Activated CD4-positive, CD25-positive, alpha-beta regulatory T cell (primary cell): ENCODE measurements at places on chromosomes 16 and 17.

GRCh38 chr16:51825779-51826178 lies 674.7 kb upstream of the SALL1 start:
- no peak for DNase-seq

DNA sequence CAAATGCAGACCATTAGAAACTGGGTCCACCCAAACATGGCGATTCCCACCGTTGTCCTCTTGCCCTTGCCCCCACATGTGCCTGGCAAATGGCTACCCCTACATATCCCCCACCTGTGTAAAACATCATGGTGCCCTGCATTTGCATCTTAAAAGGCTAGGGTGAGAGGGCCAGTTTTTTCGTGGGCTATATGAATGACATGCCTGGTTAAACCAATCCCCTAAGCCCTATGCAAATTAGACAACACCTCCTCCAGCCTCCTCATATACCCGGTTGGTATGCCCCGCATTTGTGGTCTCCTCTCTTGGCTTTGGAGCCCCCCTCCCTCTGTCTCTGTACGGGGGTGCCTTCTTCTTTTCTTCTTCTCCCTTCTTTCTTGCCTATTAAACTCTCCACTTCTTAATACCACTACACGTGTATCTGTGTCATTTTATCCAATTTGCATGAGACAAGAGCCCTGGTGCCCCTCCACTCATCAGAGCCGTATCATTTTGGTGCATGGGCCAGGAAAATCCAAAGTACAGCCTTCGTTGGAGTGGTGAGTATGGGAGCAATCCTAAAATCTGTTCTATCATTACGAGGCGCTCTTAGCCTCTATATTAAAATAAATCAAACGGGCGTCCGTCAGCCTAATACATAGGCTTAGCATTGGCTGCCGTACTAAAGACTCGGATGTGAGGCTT lies 30.1 kb downstream of the QPRT start:
- DNase-seq = no peak

DNA sequence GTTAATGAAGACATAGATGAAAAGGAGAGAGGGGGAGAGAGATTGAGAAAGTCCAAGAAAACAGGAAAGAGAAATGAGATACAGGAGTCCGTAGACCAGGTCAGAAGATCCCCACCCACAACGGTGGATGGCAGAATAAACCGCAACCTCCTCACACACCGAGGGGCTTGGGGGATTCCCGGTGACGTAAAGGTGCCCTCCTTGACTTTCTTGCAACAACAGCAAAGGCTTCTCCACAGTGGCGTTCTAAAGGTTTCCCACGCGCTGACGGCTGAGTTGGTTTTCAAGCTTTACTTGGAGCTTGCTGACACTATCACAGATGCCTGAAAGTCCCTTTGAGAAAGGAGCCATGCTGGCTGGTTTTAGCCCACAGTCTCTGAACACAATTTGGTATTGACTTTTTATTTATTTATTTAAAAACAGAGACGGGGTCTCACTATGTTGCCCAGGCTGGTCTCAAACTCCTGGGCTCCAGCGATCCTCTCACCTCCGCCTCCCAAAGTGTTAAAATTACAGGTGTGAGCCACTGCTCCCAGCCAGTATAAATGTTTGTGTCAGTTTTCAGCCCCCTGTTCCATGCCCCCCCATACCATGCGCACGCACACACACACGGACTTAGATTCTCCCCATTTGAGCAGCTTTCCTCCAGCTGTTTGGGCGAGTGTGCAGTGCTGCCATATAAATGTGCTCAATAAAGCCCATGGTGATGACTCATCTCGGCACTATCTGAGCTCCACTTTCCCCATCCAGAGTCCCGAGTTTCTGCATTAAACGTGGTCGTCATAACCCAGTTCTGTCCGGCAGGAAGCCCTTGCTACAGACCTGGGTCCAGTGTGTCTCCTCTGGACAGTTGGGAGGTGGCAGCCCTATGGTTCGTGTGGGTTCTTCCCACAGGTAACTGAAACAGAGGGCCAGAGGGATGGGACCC lies 33.0 kb upstream of the SEC14L1 start:
- peak; percentile 22 for DNase-seq

GRCh38 chr17:34312080-34312479 lies 7.2 kb upstream of the CCL8 start:
- no peak for DNase-seq

DNA sequence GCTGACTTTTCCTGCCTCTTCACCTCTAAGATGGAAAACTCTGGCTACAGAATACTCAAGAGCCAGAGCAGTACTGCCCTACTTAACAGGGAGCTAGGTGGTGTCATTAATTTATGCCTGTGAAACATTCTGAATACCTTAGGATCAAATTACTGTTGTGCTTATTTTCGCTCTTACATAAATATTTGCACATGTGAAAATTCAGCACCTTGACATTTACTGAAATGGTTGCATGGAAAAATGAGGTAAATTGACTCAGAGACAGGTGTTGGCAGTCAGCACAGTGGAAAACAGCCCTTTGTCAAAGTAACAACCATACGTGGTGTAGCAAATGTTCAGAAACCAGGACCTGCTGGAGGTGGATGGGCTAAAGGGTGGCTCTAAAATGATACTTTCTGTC lies 193.6 kb downstream of the CDH8 start:
- no peak for DNase-seq

DNA sequence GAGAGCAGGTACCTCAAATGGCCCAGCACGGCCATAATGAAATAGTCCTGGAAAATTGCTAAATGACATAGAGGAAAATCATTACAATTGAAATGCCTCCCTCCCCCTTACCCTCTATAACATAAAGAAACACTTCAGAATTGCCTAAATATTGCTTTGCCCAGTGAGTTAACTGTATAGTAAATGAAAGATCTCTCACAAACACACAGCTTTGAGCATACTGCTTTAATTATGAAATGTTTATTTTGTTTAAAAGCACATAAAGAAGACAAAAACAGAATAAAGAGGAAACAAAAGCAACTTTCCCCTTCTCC lies 9.3 kb upstream of the ADAMTS18 start:
- no peak for DNase-seq

DNA sequence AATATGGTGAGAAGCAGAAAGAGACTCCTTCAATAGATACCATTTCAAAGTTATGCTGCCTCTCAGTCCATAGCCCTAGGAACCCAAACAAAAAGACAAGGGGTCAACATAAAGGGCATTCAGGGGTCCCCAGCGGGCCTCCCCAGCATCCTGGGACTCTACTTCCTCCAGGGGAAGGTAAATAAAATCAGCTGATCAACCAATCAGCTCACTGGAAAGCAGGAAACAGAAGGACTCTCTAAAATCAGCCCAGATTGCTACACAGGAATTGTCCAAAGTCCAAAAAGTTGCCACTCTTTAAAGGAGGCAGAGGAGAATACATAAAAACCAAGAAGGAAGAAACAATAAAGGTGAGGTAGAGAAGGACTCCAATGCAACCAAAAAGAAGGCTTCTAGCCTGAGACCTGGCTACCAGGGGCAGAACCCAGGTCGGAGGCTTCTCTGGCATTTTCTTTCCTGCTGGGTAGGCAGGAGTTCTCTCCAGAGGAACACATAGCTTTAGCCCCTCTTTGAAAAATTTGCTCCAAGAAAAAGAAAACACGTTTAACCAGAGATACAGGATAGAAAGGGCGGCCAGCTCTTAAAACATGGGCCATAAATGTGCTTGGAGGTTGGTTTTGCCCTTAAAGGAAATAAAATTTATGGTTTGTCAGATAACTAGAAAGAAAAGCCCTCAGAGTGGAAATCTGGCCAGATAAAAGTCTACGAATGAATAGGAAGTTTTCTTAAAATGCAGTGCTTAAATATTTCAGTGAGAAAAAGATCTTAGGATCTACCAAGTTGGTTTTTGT lies 404.6 kb downstream of the SOX9 start:
- DNase-seq = no peak

- no peak for DNase-seq
Observed at GRCh38 chr16:14155572-14156190, 84.6 kb downstream of the MRTFB start.
